Stimulated activated CD4-positive, alpha-beta T cell treated with anti-CD3 and anti-CD28 coated beads, TNF-alpha, amount 100 ng/mL, for 24 hours (primary cell): ENCODE measurements at places on chromosomes 1 and 21.

DNA sequence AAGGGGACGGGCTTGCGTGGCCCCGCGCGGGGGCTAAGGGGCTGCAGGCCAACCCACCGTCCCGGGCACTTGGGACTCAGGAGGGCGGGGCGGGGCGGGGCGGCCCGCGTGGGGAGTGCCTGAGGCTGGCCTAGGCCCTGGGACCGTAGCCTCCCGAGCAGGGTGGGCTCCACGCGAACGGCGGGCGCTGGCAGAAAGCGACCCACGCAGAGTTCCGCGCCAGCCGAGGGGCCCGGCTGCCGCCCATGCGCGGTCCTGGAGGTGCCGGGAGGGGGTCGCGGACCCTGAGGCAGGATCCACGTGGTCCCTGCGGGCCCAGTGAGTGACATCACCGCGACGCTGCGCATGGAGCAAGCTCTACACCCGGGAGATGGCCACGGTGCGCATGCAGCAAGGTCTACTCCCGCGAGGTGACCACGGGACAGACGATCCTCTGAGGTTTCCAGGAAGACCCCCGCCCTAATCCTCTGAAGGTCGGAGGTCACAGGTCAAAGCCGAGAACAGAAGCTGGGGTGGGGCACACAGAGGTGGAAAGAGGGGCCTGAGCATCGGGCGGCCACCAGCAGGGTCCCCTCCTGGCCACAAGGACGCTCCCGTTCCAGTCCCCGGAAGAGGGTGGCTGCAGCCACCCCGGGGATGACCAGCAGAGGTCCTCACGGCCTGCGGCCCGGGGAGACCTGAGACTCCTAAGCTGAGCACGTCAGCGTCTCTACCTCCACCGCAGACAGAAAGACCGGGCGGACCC lies 13.5 kb upstream of the SLC19A1 start:
- DNase-seq = peak; percentile 57

DNA sequence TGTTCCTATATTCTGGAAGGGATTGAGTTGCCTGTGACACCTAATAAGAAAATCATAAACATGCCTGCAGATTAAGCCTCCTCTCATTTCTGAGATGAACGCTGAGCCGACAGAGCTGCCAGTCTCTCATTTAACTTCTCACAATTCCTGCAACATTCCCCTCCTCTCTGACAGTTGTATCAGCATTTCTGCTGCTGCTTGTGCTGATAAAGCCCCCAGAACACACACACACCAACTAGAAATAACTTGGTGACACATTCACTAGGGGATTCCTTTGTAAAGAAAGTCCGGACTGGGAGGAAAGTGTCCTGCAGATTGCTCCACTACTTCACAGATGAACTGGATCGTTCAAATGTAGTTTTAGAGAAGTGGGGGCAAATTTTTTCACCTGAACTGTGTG lies 437.3 kb downstream of the PLA2G4A start:
- no peak for DNase-seq

GRCh38 chr1:207811920-207812720 lies 60.3 kb downstream of the CD46 start:
- DNase-seq = no peak

DNA sequence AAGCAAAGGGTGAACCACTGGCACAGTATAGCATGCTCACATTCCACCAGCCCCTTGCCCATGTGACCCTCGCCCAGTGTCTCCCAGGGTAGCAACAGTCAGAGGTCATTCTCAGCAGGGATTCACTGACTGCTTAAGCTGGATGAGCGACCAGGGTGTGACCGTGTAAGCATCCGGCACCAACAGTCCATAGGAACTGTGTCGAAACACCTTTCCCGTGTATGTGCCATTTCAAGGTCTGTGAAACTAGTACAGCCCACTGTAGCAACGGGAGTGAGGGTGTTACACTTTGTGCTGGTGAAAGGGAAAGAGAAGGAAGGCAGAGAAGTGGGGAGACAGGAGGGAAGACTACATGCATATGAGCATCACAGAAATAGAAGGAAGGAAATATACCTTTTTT lies 10.8 kb downstream of the PIK3C2B start:
- DNase-seq = no peak

GRCh38 chr1:238119861-238120260 lies 229.1 kb upstream of the ZP4 start:
- no peak for DNase-seq

- DNase-seq = no peak
Observed at GRCh38 chr1:168907053-168907452, 178.0 kb upstream of the DPT start.

- DNase-seq = no peak
Observed at GRCh38 chr1:20702416-20702815, 15.4 kb downstream of the KIF17 start.

GRCh38 chr1:234731569-234732085 lies 121.6 kb upstream of the IRF2BP2 start:
- DNase-seq = no peak

GRCh38 chr21:31991356-31992331 lies 118.8 kb downstream of the HUNK start:
- DNase-seq = no peak

DNA sequence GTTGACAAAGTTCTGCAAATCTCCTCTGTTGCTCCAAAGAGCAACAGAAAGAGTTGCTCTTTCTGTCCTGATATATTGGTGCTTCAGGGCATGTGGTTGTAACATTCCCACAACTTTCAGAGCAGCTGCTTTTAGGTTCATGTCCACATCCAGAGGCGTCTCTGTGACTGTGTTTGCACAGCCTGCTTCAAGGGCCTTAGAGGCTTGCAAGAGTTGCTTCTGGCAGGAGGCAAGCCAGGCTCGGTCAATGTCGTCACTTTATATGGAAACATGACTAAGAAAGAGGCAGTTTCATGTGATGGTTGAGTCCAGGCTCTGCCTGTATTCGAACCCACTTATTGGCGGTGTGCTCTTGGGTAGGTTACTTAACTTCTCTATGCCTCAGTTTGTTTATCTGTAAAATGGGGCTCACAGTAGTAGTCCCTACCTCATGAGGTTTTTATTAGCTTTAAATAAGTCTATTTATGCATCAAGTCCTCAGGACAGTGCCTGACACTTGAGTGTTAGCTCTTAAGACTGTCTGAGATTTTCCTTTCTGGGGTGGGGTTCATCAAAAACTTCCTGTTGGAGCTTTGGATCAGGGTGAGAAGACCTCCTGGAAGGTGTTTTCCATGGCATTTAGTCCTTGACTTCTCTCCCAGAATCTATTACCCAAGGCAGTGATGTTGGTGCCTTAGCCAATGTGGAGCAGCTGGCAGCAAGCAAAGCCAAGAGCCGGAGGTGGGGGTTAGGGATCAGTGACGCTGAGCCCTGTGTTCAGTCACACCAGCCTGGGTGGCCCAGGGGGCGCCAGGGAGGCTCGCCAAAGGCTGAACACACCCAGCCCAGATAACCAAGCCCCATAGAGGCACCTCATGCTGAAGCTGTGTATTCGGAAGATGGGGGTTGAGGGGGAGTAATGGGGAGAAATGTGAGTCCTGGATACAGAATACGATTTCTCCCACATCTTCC lies 18.9 kb downstream of the LHX4 start:
- DNase-seq = no peak

DNA sequence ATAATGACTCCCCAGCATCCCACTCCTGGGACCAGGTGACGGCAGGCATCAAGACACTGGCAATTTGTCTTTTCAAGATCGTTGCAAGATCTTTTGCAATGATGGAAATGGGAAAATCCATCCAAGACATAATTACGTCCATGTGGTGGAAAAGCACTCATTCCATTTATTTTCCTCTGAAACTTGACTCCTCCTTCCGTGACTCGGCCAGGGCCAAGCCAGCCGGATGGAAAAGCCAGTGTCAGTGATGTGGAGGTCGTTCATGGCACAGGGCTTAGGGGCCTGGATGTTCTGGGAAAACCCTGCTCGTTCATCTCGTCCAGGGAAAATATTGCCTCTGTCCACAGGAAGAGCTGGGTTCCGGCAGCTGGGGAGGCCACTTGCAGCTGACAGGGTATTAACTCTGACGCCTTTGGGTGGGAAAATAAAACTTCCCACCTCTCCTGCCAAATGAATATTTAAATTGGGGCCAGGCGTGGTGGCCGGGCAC lies 46.2 kb downstream of the C1orf198 start:
- DNase-seq = no peak

- DNase-seq = no peak
Observed at GRCh38 chr1:110097507-110098221, 14.6 kb upstream of the UBL4B start.

DNA sequence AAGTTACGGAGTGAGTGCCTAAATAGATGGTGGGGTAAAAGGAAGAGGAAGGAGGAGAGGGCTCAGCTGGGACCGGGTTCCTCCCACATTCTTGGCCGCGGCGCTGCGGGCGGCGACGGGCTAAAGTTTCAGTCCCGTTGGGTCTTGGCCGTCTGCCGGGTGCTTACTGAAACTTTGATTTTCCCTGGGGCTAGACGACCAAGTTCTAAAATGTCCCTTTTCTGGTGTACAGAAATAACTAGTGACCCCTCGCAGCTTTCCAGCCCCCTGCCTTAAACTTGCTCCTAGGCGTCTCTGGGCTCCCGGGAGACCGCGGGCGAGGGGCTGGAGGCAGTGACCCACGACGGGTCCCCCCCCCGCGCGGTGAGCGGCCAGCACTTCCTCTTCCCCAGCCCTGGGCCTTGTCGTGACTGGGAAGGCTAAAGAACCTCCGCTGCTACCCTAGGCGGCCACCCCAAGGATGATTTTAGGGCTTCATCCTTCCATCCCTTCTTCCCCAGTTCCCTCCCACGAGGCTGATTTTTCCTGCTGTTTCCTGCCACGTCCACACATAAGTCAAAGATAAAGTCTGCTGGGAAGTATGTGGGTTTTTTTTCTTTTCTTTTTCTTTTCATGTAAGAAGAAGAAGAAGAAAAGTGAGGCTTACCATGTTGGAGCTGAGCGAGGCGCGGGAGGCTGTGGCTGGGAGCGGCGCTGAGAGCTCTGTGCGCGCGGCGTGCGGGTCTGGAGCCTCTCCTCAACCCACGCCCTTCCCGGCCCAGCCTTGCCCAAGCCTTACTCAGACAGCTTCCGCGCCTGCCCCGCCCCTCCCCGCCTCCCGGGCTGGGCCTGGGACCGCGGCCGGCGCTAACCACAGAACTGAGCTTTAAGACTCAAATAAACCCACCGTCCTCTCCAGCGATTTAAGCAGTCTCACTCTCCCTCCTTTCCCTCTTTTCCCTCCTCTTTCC lies at the start of gene S100A11:
Gene S100A11 (minus strand): TSS at position 738 of the 950 bp plus-strand sequence. CDS start 89 bp downstream, at position 649.
- peak; percentile 61 for DNase-seq

- no peak for DNase-seq
Observed at GRCh38 chr1:12600880-12601633, 17.0 kb downstream of the DHRS3 start.

- peak; percentile 62 for DNase-seq
Observed at GRCh38 chr1:39609618-39610331, 29.7 kb downstream of the HEYL start.

- DNase-seq = no peak
Observed at GRCh38 chr21:36792505-36792967, 93.6 kb downstream of the SIM2 start.

GRCh38 chr1:64392109-64392508 lies 77.8 kb upstream of the CACHD1 start:
- no peak for DNase-seq

DNA sequence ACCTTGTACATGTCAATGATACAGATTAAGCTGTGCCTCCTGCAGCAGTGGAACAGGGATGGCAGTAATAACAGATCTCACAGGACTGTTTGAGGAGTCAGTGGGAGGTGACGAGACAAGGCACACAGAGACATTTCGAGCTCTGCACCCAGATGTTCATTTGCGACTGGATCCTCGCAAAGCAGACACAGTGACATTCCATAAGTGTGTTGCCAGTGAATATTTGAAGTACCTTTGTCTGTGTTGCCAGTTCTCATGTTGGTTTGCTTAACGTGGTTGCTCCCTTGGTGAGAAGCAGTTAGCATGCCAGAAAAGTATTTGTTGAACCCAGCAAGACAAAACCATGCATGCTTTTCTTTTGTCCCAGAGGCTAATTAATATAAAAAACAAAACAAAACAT lies 67.0 kb downstream of the NID1 start:
- DNase-seq = no peak

GRCh38 chr1:101366513-101367215 lies 129.8 kb downstream of the S1PR1 start:
- no peak for DNase-seq

- DNase-seq = no peak
Observed at GRCh38 chr1:37051346-37051745, 17.0 kb upstream of the GRIK3 start.

DNA sequence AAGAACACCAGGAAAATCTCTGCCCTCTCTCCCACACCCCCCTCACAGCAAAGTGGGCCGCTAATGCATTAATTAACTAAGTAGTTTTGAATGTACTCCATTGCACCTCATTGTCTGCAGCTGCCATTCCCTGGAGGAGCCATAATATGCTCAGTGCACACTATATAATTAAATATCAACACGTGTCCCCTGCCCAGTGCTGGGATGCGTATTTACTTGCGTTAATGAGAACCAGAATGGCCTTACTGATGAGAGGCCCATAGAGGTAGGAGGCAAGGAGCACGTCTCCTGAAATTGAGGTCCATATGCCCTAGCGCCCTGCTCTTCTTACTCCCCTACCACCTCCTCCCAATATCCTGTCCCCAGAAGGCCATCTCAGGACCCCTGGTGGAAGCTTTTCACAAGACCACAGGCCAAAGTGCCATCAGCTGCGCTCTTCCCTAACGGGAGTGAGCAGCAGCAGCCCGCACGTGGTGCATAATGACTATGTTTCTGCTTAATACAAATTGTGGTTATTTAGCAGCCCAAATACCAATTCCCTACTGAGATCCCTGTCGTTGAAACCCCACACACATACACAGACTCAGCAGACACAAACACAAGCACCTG lies 76.8 kb downstream of the PLXNA2 start:
- DNase-seq = no peak

DNA sequence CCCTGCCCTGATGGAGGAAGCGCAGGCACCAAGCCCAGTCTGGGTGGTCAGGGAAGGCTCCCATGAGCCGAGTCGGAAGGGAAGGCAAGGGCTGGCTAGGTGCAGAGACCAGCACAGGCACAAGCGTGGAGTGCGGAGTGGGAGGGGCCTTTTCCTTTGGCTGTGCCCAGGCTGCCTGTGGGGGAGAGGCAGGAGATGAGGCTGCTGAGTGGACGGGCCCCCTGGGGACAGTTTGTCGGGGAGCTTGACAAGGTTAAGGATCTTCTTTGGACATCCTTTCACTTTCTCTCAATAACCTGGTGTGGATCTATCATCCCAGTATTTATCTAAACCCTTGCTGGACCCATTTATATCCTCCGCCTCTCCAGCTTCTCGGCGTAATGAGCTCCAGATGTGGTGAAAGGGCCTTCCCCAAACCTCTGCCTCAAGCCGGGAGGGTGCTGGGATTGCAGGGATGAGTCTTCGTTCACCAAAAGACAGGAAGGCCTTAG lies 42.9 kb downstream of the EPHB2 start:
- no peak for DNase-seq

DNA sequence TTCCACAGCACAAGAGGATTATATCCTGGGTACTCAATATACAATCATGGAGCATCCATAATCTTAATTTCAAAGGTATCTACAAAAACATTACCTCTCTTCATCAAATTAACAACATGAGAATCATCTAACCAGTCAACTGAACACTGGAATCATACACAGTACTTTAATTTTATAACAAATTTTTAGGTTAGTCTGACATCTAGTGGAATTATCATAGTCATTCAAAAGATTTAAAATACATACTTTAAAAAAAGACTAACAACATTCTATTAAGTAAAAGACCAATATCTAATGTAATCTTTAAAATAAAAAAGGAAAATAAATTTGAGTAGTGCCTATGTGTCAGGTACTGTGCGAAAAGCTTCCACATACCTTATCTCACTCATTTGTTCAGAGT lies 16.8 kb upstream of the SH3GLB1 start:
- DNase-seq = no peak
